ENCODE measurements at places on chromosomes 3 and 15.

DNA sequence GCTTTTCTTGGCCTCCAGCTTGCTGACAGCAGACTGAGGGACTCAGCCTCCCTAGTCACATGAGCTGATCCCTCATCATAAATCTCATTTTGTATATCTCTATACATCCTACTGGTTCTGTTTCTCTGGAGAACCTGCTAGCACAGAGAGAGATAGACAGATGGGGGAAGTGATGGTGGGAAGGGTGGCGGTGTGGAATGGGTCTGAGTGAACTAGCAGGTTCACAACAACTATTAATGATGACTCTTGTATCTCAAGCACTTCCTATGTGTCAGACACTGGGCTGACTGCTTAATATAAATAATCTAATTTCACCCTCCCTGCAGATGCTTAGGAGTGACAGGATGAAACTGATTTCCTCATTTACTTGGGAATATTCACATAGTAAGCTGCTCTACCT lies 106.9 kb upstream of the TLE3 start:
- no peaks in the 10 kb centered on the region for H3K27me3 ChIP-seq
- no peaks in the 10 kb centered on the region for H3K36me3 ChIP-seq
- no peak overlapping the region for H3K4me3 ChIP-seq
- H3K27ac ChIP-seq, result no peak overlapping the region
- no peaks in the 10 kb centered on the region for H3K4me1 ChIP-seq

- H3K4me3 ChIP-seq, result no peak overlapping the region
- no peaks in the 10 kb centered on the region for H3K4me1 ChIP-seq
- no peak overlapping the region for H3K27ac ChIP-seq
- no peaks in the 10 kb centered on the region for H3K27me3 ChIP-seq
- no peaks in the 10 kb centered on the region for H3K36me3 ChIP-seq
These were observed 205.9 kb downstream of the GABRG3 start for GRCh38 chr15:27176785-27177406.

GRCh38 chr3:111932946-111933345 lies 45.9 kb upstream of the ABHD10 start:
- no peaks in the 10 kb centered on the region for H3K4me1 ChIP-seq
- no peak overlapping the region for H3K27ac ChIP-seq
- no peak for DNase-seq
- no peaks in the 10 kb centered on the region for H3K27me3 ChIP-seq
- no peaks in the 10 kb centered on the region for H3K36me3 ChIP-seq

DNA sequence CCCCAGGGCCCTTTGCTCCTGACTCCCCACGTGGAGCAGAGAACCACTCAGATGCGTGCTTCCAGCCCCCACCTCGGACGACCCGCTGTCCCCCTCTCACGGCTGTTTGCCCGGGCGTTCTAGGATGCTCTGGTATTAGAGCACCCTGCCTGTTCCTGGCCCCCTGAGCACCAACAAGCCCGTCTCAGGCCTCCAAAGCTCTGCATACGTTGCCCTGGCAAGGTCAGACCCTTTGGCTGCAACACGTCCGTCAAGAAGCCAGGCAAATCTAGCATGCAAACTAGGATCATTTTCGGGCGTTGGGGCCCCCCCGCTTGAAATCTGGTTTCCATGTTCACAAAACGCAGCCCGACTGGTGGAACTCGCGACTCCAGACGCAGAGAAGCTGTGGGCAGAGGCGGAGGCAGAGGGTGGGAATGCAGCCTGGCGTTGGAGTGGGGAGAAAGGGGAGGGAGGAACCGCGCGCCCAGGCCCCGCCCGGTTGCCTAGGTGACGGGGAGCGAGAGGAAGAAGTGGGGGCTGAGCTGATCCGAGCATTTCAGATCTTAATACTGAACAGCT lies 86.2 kb upstream of the PIAS1 start:
- DNase-seq, result no peak
- H3K27ac ChIP-seq, result no peak overlapping the region
- peaks cover 6% of the 10 kb centered on the region for H3K4me1 ChIP-seq
- no peak overlapping the region for H3K4me3 ChIP-seq
- H3K27me3 ChIP-seq, result peaks cover 22% of the 10 kb centered on the region

All from CD4-positive, alpha-beta T cell (primary cell).